RCC 7860 (cell line): ENCODE measurements at places on chromosomes 5 and 9.

DNA sequence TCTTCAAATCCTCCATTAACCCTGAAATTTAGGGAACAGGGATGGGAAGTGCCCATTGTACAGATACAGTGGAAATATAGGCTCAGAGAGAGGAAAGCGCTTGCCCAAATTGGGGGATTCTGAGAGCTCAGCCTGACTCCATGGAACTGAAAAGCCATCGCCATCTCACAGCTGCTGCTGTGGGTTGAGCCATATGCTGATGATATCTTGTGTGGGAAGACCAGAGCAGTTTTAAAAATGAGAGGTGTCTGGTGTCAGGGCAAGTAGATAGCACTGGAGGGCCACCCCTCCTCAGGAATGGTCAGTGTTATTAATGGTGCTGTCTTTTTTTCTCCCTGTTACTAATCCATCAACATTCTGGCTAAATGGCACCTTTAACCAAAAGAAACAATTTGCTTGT, 50.9 kb upstream of the C5orf58 start:
- DNase-seq, result no peak

GRCh38 chr5:111016801-111017200, 54.7 kb upstream of the TSLP start:
- DNase-seq, result no peak

- no peak for DNase-seq
Observed at GRCh38 chr5:137200906-137201700, 298.0 kb downstream of the SPOCK1 start.

DNA sequence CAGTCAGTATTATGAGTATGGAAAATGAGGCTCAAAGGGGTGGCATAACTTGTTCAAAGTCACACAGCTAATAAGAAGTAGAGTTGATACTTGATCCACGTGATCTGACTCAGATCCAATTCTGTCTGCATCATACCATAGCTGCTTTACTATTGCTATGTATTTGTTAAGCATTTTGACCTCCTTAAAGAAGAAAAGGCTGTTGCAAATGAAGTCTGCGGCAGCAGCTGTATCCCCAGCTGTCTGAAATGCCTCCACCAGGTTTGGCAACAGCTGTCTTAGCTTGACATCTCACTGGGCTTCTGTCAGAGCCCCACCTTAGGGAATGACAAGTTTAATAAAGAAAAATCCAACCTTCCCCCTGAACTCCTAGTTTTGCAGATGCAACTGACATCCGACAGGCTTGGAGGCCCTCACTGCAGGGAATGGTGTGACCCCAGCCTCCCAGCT, 75.6 kb upstream of the SLC44A1 start:
- no peak for DNase-seq

DNA sequence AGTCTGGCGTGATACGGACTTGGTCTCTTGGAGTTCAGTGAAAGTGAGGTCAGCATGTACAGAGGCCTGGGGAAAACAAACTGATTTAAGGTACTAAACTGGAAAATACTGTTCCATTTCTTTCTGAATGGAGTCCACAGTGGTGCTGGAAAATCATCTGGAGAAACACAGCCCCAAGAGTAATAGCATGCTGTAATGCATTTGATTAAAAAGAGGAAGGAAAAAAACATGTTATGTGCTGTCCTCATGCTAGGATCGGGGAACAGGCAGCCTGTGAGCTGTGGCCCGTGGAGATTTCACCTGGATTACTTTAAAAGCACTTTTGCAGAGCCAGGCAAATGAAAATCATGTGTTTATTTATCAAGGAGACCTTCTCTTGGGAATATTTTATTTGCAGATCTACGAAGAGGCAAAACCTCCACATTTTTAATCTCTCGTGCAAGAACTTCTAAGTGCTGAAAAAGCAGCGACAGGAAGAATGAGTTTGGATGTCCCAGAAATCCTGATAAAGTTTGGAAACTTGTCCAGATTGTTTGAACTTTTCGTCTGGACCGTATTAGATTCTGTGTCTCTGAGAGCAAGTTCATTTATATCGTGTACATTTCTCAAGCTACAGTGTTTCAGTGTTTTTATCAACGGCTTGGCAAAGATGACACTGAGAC, 228.8 kb downstream of the GAS1 start:
- DNase-seq, result no peak

GRCh38 chr9:121744002-121744686, 92.7 kb downstream of the DAB2IP start:
- DNase-seq, result peak; percentile 31

GRCh38 chr9:95461448-95462248, 55.1 kb downstream of the PTCH1 start:
- DNase-seq, result no peak

- no peak for DNase-seq
Observed at GRCh38 chr9:124507880-124508423, 753 bp upstream of the NR5A1 start.

- no peak for DNase-seq
Observed at GRCh38 chr5:159944056-159944600, 27.8 kb downstream of the ADRA1B start.

GRCh38 chr9:3246241-3246640, 279.6 kb downstream of the RFX3 start:
- DNase-seq, result no peak

DNA sequence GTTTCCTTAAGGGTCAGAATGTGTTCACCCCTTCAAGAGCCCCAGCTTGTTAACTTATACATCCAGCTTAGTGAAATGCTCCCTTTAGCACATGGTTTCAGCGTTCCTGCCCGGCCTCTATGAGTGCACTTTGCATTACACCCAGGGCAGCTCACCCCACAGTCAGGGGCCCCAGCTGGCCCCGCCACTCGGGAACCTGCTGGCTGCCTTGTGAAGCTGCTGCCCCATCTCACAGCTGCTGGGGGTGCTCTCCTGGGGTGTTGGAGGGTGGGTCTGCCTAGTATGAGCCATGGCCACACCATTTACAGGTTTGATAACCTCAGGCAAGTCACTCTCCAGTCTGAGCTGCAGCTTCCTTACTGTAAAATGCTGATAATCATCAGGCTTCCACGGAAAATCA, 32.2 kb downstream of the HRH2 start:
- DNase-seq, result no peak

GRCh38 chr5:113510836-113511451, 2.5 kb upstream of the YTHDC2 start:
- DNase-seq, result peak; percentile 39

DNA sequence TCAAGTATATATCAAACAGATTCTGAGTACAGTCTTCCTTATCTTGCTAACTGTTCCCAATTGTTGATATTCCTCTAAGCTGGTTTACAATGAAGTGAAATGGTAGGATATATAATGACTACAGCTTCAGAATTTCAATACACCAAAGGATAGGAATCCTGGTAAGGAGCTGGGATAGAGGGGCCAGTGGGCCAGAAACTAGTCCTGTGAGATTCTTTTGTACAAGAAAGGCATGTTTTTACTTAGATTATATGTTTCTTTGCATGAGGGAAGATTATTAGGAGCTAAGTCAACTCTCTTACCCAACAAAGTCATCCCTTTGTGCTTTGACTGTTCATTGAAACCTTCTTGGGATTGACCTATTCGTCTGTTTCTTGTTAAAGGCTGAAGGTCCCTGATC, 435.7 kb downstream of the PLK2 start:
- DNase-seq, result no peak

DNA sequence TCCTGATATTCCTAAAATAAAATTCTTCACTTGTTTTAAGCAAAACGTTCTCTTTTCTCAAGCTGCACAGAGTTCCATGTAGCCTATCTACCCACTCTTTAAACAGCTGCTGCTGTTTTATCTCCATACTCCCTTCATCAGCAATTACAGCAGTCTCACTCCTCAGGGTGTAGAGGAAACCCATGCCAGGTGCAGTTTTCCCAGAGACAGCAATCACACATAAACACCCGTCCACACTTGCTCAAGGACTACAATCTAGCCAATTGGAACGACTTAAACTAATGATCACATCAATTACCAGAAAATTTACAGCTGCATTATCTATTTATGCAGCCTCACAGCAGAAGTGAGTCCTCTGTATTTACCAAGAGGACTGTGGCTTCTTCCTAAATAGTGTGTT, 141.7 kb downstream of the HTR1A start:
- DNase-seq, result no peak

GRCh38 chr9:79682076-79682736, 110.4 kb downstream of the TLE4 start:
- DNase-seq, result peak; percentile 11

- no peak for DNase-seq
Observed at GRCh38 chr9:120603591-120603990, 23.6 kb upstream of the CDK5RAP2 start.

DNA sequence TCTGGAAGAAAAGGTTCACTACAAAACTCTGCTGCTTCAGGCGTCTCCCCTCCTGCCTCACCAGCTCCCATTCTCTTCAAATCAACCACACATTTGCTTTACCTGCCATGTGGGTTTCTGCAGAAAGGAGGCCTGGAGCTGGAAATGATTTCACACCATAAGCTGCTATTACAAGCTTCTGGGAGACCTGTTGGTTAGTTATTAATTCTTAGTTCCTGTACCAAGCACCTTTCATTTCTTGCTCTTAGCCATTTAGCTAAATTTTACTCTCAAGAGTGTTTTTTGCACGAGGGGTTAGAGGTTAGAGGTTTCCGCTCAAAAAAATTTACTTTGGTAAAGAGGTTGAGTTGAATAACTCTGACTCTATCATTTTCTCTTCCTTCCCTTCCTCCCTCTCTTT, 70.3 kb downstream of the MAP1B start:
- no peak for DNase-seq

GRCh38 chr5:170310256-170310926, 12.8 kb upstream of the LCP2 start:
- no peak for DNase-seq

- no peak for DNase-seq
Observed at GRCh38 chr9:69572611-69573010, 99.6 kb downstream of the APBA1 start.

GRCh38 chr5:97458851-97459250, 275.8 kb upstream of the RIOK2 start:
- DNase-seq, result no peak

- DNase-seq, result no peak
Observed at GRCh38 chr5:171614971-171615653, 170.5 kb upstream of the SMIM23 start.

DNA sequence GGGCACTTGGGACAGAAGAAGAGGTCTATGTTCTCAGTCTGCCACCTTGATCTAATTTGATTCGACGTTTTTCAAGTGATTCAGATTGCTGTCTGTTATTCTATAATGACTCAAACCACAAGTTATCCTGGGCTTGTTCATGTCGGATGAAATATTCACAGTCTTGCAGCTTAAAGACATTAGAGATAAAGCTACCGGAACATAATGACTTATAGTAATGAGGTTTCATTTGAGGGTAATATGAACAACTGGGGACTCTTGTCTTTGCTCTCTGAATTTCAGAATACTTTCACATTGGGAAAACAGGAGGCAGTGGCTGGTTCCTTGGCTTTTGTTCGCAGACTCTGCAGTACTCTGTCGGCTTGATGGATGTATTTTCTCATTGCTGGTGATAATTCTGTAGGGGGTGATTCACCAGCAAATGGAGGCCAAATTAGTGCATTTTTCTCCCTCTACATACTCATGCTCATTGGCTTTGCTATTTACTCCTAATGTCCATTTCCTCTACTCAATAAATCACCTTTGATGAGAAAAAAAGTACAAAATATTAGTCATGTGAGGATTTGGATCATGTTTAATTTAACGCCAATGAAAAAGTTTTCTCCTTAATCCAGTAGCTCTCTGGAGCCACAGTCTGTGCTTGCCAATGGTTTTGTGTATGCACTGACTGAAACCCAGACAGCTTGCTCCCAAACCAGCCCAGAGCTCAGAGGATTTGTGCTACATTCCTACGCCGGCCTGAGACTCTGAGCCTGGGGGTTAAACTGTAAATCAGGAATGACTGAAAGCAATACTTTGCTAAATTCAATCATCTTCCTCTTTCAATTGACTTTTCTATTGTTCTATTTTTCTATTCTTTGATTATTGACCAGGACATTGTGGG, 154.7 kb upstream of the ANKH start:
- peak; percentile 45 for DNase-seq

- DNase-seq, result no peak
Observed at GRCh38 chr5:164784230-164784629, 1278.8 kb downstream of the MAT2B start.

GRCh38 chr9:34566972-34567371, 22.6 kb downstream of the CNTFR start:
- DNase-seq, result no peak

DNA sequence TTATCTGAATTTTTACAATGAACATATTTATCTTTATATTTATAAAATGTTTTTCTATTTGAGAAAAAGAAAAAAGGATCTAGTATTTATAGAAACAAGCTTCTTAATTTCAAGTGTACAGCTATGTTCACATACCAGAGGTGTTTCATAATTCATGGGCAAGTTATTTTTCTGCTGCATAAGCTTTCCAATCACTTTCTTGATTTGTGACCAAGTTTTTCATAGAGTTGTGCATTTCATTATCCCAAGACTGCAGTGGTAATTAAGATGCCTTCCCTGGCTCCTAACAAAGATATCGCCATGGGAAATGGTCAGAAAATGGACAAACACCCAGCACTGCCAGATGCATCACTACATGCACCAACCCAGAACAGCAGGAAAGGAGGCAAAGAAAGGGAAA, 124.6 kb downstream of the GNAQ start:
- DNase-seq, result no peak

DNA sequence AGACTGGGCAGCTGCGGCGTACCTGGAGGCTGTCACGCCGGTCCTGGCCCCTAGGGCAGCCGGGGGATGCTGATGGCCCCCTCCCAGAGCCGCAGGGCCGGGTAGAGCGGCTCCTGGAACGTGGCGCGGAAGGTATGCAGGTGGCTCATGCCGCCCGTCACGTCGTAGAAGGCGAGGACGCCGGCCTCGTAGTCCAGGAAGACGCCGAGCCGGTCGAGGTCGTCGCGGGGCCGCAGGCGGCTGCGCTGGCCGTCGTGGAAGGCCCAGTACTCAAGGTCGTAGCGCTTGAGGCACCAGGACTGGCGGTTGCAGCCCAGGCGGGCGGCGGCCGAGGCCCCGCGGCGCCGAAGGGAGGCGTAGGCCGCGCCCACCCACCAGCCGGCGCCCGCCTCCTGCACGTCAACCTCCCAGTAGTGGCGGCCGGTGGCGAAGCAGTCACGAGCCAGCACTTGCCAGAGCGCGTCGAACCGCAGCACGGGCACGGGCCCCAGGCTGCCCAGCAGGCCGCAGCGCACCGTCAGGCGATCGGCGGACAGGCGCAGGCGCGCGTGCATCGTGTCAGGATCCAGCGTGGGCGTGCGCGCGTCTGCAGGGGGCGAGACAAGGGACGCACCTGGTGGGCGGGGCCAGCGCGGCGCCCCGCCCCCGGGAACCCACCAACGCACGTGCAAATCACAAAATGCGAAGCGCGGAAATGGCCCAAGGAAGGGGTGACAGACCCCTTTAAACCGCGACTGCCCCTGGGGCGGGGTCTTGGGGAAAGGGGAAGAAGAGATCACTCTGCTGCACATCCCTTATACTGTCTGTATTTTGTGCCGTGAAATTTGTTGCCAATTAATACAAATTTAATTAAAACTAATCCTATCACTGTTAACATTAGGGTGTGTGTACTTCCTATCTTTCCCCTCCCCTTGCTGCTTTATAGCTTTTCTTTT, 31.2 kb downstream of the NANS start:
- no peak for DNase-seq

GRCh38 chr9:8366161-8366926, 566.8 kb upstream of the DMAC1 start:
- peak; percentile 83 for DNase-seq
